ENCODE measurements at places on chromosomes 2 and 18.

DNA sequence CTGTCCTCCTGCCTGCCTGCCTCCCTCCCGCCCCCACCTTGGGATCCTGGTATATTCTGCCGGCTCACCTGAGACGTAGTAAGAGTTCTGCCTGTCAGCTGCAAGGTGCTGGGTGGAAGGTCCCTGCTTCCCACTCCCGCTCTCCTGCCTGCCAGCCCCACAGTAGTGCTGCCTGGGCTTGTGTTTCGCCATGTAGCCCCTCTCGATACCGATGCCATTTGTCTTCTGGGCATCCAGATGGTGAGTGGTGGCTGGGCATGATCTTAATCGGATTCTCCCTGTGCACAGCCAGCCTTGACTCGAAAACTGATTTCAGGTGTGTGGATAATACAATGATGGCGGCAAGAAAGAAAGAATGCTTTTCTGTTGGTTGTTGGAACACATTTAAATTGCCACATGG is 184.9 kb downstream of the AGAP1 start:
- DNase-seq: no peak

- DNase-seq: no peak
Observed at GRCh38 chr2:140737006-140737405, 1393.8 kb downstream of the LRP1B start.

- DNase-seq: no peak
Observed at GRCh38 chr18:1746131-1746530, 825.2 kb downstream of the METTL4 start.

DNA sequence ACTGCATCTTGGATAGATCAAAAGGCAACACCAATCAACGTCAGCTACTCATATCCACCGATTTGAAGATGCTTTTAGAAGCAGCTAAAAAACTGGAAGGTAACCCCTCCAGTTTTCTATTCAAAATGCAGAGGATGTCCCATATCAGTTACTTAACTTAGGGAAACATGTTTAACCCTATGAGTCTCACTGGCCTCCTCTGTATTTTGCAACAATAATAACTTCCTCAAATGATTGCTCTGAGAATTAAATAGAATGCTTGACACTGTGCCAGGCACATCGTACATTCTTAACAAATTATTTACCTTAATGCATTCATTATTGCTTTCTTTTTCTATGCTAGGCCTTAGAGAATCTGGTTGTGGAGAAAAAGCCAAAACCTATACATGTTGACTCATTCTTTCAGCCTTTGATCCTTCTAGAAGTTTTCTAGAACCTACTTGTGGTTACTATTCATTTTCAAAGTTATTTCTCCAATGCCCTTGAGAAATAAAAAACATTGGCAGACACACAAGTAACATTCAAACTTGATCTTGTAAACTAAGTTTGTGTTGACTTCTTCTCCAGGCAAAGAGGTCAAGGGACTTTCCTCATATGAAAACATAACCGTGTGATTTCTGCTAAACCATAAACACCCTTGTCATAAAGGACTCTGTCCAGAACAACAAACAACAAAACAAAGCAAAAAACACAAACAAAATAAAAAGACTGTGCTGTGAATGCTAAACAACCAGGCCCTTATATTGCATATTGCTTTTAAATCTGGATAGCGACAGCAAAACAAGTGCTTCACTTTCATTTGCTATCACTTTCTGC is 4.6 kb downstream of the DOCK10 start:
- DNase-seq: no peak

DNA sequence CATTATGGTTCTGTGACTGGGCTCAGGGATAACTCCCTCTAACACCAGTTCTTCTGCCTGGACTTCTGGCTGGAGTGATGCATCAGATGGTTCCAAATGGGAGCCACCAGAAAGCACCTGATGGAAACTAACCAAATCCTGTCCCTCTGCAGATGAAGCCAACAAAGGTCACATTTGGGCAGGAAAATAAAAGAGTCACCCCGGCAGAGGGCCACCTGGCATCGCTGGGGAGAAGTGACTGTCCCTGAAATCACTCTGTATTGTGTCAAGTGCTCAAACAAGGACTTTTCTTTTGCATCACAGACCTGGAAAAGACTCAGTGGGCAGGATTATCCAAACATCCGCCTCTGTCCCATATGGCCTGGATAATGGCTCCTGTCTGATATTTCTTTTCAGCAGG is 47.5 kb downstream of the DNER start:
- DNase-seq: no peak

- DNase-seq: no peak
Observed at GRCh38 chr2:102250278-102250821, 61.0 kb upstream of the IL1RL1 start.

- no peak for DNase-seq
Observed at GRCh38 chr2:14557916-14558315, 74.6 kb upstream of the LRATD1 start.

GRCh38 chr2:132448771-132449170 is 32.2 kb downstream of the GPR39 start:
- DNase-seq: no peak

GRCh38 chr18:44683556-44683955 is 2.9 kb downstream of the SETBP1 start:
- no peak for DNase-seq

- DNase-seq: no peak
Observed at GRCh38 chr18:61935362-61935761, 42.6 kb upstream of the RNF152 start.

GRCh38 chr2:161030260-161031063 is 129.8 kb upstream of the TANK start:
- no peak for DNase-seq

DNA sequence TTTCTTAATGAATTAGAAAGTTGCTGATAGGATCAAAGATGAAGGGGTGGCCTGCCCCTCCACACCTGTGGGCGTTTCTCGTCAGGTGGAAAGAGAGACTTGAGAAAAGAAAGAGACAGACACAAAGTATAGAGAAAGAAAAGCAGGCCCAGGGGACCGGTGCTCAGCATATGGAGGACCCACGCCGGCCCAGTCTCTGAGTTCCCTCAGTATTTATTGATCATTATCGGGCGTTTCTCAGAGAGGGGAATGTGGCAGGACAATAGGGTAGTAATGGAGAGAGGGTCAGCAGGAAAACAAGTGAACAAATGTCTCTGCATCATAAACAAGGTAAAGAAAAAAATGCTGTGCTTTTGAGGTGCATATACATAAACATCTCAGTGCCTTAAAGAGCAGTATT is 144.3 kb downstream of the CCDC102B start:
- DNase-seq: no peak
